CD4-positive, alpha-beta T cell treated with Interleukin-21 for 1 hour (primary cell): ENCODE measurements at places on chromosomes 1 and 21.

- DNase-seq: no peak
Measured at GRCh38 chr21:46008893-46009621, 27.5 kb downstream of the COL6A1 start.

DNA sequence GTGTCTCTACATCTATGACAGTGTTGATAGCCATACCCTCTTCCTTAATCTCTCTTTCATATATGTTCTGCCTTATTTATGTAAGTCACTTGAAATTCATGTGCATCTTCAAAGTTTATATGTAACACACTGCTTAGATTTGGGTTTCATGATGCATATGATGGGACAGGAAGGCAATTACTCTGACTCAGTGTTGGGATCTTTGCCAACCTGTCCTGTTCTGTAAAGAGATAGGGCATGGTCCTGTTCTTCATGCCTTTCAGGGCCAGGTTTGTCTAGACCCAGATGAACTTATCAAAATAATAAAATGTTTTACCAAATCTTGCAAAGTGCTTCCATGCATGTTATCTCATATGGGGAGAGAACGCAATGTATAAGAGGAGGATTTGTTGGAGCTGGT is 69.5 kb downstream of the TMPRSS15 start:
- no peak for DNase-seq

- DNase-seq: no peak
Measured at GRCh38 chr21:41759926-41760325, 6.9 kb downstream of the RIPK4 start.

DNA sequence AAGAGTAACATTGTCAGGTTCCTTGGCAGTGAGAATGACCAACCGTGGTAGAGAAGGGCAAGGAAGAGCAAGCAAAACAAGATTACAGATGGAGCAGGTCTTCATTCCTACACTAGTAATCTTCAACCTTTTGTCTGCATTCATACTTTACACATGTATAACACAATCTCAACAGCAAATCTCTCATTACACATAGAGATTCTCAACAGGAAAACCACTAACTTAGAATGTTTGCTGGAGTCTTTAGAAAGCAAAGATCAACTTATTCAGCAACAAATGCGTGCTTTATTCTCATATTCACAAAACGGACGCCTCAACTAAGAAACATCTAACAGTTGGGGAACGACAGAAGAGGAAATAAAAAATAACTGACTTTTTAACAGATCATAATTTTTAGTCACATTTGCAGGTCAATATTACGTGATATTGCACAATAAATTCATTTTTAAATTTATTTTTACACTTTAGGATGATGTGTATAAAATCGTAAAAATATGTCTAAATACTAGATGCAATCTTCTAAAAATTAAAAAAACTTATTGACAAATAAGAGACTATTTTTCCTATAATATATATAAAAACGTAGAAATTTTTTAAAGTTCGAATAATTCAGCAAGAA is 82.9 kb downstream of the ARID4B start:
- peak; percentile 9 for DNase-seq

DNA sequence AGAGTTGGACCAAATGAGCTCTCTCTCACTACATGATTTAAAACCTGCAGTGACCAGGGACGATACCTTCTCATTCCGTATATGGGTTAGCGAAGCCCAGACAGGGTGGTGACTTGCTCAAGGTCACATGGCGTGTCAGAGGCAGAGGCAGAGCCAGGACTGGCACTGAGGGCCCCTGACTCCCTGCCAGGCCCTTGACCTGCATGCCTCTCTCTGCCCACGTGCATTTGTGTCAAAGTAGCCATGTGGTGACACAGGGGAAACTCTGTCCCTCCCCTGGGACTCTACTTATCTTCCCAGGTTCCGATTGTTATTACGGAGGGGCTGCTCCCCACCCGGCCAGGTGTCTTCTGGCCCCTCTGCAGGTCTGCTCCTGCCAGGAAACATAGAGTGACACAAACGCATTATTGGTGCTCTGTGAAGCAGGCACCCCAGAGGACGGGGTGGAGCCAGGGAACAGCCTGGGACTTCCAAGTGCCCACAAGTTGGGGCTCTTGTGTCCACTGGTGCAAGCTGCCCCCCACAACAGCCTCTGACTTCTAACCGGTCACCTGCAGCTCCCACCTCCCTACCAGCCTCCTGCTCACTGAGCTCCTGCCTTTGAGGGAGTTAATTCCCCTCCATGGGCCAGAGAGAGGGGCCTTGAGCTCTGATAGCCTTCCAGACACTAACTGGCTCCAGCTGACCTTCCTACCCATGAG is 7.3 kb upstream of the TINAGL1 start:
- DNase-seq: no peak

- no peak for DNase-seq
Measured at GRCh38 chr1:187046293-187046692, 217.5 kb downstream of the PLA2G4A start.

DNA sequence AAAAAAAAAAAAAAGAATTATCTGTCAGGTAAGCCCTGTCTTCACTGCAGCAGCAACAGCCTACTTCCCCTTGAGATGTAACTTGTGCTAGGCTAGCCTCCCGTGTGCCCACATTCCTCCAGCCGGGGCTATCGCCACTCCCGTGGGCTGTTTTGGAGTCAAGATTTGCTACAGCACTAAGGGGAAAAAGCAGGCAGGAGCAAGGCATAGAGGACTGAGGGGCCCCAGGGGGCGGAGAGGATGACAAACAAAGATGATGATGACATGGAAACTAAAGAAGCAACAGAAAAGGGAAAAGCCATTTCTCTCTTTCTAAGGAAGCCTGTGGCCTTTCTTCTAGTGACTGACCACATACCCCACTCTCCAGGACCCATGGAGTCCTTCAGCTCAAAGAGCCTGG is 1.9 kb downstream of the TNFAIP8L2 start:
- DNase-seq: no peak

- no peak for DNase-seq
Measured at GRCh38 chr1:22154626-22155025, 11.7 kb upstream of the WNT4 start.
